NCI-H345 (cell line): ENCODE measurements at places on chromosomes 12 and 14.

DNA sequence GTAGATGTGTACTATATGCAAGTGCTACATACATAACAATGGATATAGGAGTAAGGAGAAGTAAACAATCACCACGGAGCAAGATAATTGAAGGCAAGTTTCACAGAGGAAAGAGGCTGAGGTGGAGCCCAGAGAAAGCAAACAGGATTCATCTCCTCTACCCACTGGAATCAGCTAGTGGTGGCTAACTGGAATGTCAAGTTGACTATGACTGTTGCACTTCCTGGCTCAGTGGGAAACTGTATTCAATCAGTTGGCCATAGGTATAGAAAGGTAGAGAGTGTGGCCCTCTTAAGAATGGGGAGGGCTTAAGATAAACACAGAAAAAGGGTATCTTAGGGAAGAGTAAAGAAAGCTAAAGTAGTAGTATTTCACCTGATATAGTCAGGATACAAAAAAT, 62.4 kb downstream of the MAP4K5 start:
- DNase-seq, result no peak

DNA sequence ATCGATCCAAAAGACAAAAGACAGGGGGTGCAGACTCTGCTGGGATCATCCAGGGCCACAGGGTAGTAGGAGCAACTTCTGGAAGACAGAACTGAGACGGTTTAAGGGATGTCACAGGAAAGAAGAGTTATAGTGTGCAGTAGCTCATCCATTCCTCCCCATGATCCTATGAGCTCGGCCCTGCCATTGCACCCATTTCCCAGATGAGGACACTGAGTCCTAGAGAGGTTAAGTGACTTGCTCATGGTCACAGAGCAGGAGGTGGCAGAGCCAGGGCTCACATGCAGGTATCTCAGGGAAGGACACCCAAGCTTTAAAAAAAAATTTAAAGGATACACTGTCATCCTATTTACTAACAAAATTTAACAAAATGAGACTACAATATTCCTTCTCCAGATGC, 86.1 kb upstream of the FZD10 start:
- no peak for DNase-seq

- DNase-seq, result no peak
Observed at GRCh38 chr12:120997448-120997847, 18.8 kb downstream of the C12orf43 start.

- peak; percentile 17 for DNase-seq
Observed at GRCh38 chr12:70609739-70610491, 27.3 kb downstream of the PTPRB start.
